EL (cell line): ENCODE measurements at places on chromosomes 2 and 18.
A peak's percentile ranks its signal among the peaks of the same experiment; 100 is the strongest.

DNA sequence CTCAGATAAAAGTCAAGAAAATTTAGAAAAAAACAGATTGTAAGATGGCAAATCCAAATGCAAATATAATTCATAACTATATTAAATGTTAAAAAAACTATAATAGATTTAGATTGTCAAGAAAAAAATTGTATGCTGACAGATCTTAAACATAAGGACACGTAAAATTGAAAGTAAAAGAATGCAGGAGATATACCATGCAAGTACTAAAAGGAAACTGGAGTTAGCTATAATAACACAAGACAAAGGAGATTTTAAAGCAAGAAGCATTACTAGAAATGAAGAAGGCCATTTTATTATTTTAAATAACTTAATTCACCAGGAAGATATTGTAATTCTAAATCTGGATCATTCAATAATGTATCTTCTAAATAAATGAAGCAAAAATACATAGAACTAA lies 48.3 kb downstream of the TTC21B start:
- DNase-seq, result no peak

DNA sequence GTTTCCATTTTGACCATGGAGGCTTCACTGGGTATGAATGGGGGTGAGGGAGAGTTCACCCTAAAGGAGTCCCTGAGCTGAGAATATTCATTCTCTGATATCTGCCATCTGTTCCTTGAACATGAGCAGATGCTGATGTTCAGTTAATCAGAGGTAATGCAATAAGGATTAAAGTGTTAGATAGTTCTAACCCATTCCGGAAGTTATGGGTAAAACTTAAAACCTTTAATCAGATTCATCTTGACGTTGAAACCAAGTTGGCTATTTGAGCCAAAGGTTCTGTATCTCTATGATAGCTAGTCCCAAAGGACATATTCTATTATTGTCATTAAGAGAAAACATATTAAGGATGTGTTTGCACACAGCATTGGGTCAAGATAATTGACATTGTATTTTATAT lies 268.9 kb downstream of the PLCL1 start:
- DNase-seq, result no peak

DNA sequence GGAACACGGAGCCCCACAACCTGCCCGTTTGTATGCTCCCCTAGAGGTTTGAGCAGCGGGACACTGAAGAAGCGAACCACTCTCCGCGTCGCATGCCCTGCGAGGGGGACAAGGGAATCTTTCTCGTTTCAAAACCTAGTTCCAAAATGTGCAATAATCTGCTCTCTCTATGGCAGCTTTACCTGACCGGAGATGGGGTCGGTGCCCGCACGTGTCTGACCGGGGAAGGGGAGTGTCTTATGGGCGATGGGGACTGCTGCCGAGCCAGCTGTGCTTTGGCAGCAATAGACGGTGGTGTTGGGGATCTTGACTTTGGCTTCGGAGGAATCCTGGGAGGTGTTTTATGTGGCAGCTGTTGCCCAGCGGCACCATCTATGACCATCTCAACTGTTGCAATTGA lies 7.9 kb downstream of the TTN start:
- no peak for DNase-seq

DNA sequence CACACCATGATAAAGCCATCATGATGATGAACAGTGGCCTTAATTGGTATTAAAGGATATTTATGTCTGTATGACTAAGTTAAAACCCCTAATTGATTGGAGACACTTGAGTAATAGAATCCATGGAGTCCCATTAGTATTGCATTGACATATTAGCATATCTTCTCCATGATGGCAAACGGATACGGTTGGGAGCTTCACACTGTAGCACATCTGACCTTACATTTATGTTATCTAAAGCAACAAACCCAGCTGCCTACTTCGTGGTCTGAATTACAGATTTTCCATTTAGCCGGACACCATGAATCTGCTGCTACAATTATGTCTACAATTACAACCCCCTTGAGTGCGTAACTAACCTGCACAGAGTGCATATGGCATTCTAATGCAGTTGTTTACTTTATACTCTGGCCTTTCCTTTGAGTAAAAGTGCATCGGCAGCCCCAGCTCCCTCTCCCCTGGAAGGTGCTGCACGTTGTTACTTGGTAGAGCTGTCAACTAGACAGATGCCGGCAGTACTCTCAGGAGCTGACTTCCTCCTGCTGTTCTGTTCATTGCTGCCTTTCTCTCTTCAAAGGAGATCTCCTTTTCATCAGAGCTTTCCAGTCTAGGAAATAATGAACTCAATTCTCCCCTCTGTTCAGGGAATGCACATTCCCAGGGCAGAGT lies 92.1 kb downstream of the LRRC30 start:
- no peak for DNase-seq

DNA sequence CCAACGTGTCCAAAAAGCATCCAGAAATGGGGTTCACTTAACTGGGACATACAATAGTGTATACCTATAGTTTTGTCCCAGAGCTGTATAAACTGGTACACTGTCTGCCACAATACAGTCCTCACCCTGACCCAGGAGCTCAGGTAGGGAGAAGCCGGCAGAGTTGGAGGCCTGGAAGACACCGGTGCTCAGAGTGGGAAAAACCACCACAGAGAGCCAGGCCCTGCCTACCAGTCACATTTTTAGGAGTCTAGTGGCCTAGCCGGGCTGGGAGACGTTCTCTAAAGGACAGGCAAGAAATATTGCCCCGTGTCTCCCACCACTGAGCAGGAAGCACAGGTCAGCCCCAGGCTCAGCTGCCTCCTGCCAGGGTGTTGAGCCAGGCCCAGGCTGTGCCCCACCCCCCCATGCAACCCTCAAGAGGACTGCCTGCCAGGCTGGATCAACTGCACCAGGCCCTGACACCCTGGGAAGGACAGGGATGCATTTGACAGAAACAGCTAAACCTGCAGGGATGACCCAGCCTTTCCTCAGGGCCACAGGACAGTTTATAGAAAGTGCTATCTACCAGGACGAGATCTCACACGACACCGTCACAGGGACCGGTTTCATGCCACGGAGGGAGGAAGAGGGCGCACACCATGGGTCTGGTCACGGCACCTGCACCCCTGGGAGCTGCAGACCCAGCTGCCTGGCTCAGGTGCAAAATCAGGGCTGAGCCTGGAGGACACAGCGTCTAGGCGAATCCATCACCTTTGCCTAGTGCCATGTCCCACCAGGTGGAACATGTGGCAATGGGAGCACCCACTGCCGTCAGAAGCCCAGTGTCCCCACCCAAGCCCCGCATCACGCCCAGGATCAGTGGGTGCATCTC lies 89.9 kb downstream of the TMEM18 start:
- no peak for DNase-seq

DNA sequence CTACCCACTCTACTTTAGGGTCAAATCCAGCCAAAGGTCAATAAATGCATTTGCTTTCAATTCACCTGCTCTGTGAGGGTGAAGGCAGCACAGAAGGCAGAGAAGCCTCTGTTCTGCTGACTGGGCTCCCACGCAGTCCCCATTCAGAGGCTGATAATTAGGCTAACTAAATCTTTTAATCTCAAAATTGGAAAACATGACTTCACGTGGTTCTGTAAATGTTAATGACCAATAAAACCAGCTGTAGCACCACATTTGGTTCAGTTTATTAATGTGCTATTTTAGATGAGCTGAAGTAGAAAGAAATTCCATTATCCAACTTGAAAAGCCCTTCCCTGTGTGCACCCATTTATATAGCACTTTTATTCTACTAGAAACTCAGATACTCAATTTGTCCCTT lies 310.6 kb downstream of the C1D start:
- DNase-seq, result no peak

GRCh38 chr18:58768293-58768974 lies 96.2 kb upstream of the ZNF532 start:
- peak; percentile 67 for DNase-seq

- no peak for DNase-seq
Measured at GRCh38 chr2:144832048-144832447, 312.1 kb upstream of the ZEB2 start.

DNA sequence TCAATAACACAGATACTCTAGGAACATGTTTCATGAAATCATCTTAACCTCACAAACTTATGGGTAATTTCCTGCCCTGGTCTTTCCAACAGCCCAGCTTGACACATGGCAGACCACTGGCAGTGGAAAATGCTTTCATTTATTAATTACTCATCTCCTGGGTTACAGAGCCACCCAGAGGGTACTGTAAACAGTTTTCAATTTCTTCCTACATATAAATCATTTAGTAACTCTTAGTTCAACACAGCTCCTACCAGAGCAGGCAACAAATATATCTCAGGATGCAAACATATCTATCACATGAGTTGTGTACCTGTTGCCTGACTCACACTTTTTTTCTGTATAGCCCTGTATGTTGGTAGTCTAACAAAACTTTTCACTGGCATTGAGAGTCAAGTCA lies 99.2 kb upstream of the VRK2 start:
- DNase-seq, result no peak

DNA sequence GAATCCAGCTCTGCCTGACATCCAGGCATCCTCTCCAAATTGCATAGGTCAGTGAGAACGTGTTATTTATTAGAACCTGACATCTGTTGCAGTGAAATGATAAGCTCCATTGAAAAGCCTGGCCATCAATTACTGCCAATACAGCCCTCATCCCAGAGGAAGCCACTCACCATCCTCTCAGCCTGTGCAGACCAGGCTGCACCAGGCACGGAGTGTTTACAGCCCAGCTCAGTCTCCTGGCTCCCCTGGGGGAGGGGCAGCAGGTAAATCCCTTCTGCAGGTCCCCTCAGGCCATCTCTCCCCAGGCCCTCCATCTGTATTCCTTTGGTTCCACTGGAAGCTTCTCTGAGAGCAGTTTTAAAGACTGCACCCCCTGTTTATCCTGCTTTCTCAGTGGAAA lies 82.6 kb upstream of the FOSL2 start:
- DNase-seq, result no peak

- DNase-seq, result no peak
Measured at GRCh38 chr18:12819322-12819721, 64.7 kb downstream of the PTPN2 start.

- DNase-seq, result no peak
Measured at GRCh38 chr2:8638327-8638726, 43.5 kb upstream of the ID2 start.

DNA sequence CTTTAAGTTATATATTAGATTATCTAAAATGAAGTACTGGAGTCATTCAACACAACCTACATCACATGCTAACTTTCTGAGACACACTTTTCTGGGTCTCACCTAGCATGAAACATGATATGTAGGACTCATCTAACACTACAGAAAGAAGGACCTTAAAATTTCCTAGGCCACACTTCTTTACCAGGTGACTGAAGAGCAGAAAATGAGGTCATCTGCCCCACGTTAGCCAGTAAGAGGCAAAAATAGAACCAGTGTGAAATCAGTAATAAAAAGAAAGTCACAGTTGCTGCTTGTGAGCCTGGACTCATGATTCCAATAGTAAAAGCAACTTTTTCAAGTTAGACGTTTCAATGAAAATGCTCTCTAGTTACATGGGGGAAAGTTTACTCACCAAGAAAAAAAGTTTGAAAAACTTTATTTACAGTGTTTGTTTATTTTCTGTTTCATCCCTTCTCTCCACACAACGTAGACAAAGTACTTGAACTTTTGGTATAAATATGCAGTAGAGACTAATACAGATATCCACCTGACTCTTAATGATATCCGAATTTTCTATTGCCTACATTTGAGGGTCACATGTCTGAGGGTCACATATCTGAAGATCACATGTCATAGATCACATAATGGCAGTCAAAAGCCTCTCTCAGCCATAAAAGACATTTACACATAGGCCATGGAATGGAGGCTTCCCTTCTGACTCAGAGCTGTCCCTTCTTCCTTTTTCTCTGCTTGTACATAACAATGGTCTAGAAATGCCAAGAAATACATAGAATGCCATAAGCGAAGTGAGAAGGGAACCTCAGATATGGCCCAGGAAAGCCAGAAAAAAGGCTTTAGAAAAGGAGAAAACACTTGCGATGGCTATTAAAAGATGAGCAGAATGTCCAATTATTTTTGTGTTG lies 362.9 kb downstream of the ZEB2 start:
- DNase-seq, result no peak

DNA sequence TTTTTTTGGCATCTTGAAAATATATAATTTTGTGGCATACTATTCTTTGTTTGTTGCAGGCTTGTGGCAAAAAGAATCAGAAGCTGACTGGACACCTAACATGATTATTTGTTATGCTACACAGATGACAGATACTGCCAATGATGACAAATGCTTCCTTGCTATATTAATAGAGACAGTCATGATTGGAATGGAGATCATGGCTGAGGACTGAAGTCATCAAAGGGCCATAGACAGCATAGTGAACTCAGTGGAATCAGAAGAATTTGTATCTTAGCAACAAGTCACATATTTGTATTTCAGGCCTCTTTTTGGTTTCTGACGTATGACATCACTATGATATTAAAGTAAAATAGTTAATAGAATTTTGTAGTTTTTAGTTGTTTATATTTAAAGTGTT lies 1003.8 kb upstream of the DDX18 start:
- DNase-seq, result no peak

- DNase-seq, result no peak
Measured at GRCh38 chr18:78675231-78675630, 304.4 kb upstream of the SALL3 start.

DNA sequence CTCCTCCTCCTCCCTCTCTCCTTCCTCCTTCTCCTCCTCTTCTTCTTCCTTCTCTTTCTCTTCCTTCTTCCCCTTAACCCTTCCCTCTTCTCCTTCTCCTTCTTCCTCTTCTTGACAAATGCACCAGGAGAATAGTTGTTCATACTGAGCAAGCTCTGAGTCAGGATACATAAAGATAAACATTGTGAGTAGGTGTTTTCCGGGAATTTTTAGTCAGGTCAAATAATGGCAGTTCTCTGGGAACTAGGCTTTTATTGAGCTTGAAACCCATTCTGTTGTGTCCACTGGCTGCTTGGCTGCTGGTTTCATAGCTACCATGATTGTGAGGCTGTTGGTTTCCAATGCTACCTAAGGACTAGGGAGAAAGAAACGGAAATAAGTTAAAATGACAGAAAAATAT lies 1144.7 kb upstream of the DDX18 start:
- no peak for DNase-seq

DNA sequence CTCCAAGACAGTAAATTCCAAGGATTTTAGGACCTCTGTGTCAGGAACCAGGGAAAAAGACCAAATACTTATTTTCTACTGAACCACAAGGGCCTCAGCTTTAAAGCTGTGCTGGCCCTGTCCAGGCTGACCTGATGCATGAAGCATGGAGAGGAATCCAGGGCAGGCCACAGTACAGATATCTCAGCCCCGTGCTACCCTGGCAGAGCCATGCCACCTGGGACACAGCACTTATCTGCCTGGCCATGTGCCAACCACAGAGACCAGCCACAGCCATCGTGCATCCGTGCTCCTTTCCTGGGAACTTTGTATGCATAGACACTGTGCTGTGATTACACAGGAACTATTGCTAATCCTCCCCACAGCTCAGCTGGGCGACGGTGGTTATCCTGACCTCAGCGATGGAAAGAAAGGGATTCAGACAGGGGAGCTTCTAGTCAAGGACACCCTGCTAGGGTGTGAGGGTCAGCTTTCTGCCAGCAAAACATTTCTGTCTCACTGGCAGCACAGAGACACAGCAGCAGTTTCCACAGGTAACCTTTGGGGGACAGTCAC lies 687.4 kb upstream of the ID2 start:
- DNase-seq, result no peak
